Mesenchymal stem cell (in vitro differentiated cells and primary cell): ENCODE measurements at places on chromosomes 5 and 9.

- peak; percentile 61 for DNase-seq
These were observed 74.2 kb downstream of the NTNG2 start for GRCh38 chr9:132235894-132236661.

- no peak for DNase-seq
These were observed 258.2 kb upstream of the PIK3R1 start for GRCh38 chr5:67957374-67957773.

DNA sequence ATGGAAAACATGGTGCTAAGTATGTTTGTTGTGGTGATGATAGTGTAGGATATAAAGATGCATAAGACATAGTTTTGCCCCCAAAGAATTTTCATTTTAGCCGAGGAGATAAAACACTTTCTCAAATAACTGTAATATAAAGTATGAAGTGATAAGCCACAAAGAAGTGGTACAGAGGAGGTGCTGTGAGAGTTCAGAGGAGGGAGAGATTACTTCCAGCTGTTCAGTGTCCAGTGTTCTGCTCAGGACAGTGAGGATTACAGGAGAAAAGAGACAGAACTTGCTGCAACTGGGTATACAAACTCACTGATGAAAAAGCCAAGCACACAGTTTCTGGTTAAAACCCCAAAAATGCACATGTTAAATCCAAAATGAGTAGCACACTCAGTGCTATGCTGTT lies 309.3 kb downstream of the KIAA0825 start:
- no peak for DNase-seq

DNA sequence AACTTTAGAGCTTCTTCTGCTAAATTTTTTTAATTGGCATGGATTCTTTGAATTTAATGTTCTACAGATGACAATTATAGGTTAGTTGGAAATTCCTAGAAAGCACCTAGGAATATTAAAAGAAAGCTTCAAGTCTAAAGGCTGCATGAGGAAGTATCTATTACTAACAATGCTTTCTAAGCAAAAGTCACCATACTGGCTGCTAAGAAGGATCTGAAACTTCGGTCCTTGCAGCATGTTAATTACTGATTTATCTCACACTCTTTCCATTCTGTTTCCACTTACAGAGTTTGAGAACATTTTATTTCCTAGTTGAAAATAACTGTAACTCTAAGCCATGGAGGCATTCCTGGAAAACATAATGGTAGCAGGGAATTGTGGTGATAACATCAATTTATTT lies 8.4 kb downstream of the SEMA6A start:
- DNase-seq = no peak

GRCh38 chr5:16489322-16489791 lies 23.8 kb upstream of the ZNF622 start:
- DNase-seq = peak; percentile 62

GRCh38 chr9:112013266-112013665 lies 116.7 kb downstream of the UGCG start:
- DNase-seq = no peak

- DNase-seq = peak; percentile 50
These were observed 177.9 kb upstream of the FST start for GRCh38 chr5:53302529-53302928.

- DNase-seq = peak; percentile 64
These were observed 173.4 kb downstream of the DNAH5 start for GRCh38 chr5:13771011-13771571.

DNA sequence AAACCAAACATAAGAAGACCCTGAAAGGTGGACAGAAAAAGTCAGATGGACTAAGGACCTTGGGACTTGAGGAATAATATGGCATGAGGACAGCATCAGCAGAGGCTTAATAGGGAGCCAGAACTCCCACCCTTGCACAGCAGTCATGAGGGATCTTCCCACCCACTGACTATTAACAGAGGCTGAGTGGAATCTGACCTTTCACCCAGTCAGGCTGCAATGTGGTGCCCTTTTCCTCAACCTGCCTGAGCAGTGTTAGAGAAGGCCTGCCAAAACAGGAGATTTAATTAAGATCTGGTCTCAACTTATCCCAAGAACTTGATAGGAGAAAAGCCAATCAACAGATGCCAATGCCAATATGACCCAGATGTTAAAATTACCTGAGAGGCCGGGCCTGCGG lies 481.9 kb downstream of the KDM4C start:
- DNase-seq = no peak

DNA sequence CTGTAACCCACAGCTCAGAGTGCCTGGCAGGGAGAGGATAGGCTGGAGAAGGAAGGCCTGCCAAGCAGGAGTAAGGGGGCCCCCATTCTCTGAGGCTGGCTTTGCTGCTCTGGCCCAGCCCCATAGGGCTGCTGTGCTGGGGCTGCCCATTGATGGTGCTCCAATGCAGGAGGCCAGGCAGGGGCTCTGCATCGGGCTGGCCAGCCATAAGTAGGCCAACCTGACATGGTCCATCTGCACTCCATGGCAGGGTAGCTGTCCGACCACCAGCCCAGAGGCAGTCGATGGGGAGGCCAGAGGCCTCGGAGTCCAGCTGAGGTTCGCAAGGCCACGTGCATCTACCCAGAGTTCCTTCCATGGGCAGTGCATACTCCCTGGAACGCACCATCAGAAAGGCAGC lies 75.0 kb upstream of the PITX1 start:
- DNase-seq = no peak

GRCh38 chr5:146042628-146043279 lies 62.6 kb downstream of the PLAC8L1 start:
- peak; percentile 86 for DNase-seq

GRCh38 chr9:77935974-77936373 lies 95.6 kb downstream of the GNAQ start:
- DNase-seq = no peak

DNA sequence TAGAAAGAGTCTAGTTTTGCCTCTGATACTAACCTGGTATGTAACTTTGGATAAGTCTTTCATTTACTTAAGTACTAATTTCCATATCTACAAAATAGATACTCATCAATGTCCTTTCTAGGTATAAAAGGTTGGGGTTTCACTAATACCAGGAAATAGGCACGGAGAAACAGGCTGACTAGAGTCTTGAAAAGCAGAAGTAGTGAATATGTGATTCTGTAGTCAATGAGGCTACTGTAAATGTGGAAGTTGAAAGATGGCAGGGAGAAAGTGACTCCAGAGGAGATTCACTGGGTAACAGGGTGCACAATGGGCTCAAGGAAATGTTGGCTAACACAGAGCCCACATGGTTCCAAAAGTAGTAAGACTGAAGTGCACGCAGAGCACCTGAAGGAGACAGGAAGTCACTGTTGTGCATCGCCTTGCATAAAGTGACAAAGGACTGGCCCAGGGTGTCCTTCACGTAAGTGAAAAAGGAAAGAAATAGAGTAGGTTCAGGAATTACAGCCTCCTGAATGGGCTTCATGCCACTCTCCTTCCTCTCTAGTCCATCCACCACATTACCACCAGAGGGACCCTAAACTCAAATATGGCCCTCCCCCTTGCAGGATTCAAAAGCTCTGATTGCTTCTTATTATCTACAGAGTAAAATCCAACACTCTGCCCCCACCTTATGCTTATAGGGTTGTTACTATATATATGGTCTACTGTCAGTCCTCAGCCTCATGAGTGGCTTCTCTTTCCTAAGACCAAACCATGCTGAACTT lies 288.0 kb upstream of the SMARCA2 start:
- no peak for DNase-seq

- no peak for DNase-seq
These were observed 1045.4 kb downstream of the DTWD2 start for GRCh38 chr5:117942861-117943519.

- DNase-seq = no peak
These were observed 309.6 kb upstream of the CCNH start for GRCh38 chr5:87722286-87722685.

DNA sequence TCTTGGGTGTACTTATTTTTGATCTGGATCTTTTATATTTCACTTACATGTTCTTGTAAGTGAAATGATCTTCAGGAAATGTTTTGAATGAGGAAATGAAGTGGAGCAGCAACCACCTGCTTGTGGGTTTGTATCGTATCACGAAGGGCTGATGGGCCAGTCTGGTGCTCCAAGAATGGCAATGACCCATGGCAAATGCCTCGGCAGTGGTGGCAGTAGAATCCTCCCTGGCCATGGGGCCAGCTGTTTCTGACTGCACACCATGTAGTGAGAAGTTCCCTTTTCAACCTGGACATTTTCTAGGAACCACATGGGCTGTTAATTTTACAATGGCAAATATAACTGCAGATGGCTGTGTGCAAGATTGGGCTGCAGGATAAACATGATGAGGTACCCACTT lies 29.9 kb downstream of the MAT2B start:
- DNase-seq = no peak

DNA sequence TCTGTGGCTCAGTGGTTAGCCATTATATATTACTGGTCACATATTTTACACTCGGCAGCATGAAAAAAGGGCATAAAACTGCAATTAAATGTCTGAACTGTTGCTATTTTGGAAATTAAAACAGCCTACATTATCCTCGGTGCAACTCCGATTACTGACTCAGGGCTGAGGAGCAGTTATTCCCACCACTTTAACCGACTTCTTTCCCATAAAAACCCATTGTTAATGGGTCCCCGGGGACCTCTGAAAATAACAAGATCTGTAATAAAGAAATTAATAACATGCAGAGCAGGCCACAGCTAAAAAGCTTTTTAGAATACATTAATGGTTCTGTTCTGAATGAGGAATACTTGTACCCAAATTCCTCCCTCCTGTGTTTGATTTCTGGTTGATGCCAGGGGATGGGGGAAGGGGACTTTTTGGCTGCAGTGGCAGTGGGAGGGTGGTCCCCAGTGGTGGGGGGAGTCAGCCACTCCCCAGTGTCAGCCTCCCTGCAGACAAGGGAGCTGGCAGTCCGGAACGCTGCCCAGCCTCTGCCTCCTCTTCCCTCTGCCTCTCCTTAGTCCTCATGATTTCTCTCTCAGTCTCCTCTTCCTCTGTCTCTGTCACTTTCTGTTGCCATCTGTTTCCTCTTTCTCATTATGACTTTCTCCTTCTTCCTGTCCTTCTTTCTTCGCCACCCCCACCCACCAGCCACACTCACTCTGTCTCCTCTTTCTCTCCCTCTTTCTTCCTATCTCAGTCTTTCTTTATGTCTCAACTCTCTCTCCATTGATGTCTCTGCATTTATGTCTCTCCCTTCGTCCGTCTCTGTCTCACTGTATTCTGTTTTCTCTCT lies 59.0 kb upstream of the ZBTB43 start:
- DNase-seq = no peak

- DNase-seq = no peak
These were observed 58.0 kb upstream of the ANKRD55 start for GRCh38 chr5:56291079-56291643.

GRCh38 chr5:39400713-39401578 lies 23.8 kb downstream of the DAB2 start:
- peak; percentile 53 for DNase-seq

DNA sequence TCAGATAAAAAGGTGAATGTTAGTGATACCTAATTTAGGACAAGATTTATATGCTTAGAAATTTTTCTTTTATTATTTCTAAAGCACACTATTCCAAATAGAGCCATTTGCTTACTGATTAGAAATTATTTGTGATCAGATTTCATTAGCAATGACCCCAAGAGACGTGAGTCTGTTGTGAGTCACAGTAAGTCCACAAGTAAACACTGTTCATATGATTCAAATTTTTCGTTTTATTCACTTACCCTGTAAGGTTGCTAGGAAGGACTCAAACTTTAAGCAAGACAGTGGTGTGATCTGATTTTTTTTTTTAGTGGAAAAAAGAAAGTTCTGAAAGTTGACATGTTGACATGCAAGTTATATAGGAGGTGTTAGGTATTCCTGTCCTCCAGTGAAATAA lies 1.2 kb downstream of the CARD6 start:
- DNase-seq = peak; percentile 52

GRCh38 chr5:71601222-71602026 lies 14.3 kb downstream of the MCCC2 start:
- DNase-seq = peak; percentile 91

DNA sequence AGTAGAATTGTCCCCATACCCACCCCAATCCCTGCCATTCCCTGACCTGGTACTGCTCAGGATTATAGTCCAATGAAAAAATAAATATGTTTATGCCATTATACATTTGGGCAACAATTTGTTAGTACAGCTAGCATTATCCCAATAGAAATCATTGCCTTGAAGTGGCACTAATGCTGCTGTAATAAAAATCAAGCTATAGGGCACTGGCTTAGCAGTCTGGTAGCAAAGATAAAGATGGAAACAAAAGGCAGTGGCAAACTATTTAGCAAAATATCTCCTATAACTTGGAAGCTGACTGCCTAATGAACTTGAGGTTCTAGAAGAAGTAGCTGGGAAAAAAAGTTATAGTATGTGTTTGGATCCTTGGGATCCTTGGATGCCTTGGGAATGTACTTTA lies 2.2 kb upstream of the TOPORS start:
- DNase-seq = no peak

GRCh38 chr5:119059740-119060255 lies 11.1 kb upstream of the DMXL1 start:
- DNase-seq = no peak

DNA sequence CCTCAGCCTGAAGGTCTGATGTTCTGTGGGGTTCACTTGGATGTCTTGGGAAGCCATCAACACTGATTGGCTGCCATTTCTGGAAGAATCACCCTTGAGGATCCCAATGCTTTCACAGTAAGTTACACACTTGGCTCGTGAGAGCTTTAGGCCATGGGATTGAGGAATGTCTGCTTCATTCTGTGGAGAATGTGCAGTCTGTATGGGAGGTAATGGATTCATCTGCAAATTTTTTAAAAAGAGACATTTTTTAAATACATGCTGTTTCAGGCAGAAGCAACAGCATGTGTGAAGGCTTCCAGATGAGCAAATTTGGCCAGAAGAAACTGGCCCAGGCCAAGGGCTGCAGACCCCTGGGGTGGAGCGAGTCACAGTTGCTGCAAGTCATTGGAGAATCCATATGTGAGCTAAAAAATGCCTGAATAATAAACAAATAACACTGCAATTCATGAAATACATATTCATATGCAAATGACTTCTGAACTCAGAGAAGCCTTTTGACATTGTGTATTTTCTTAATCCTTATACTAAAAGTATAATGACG lies 146.3 kb upstream of the RASEF start:
- no peak for DNase-seq

- peak; percentile 46 for DNase-seq
These were observed 6.7 kb upstream of the CDH6 start for GRCh38 chr5:31186672-31187267.
